ENCODE measurements at places on chromosomes 13 and 19.

- DNase-seq = peak; percentile 92
Measured at GRCh38 chr19:16160943-16161560, 12.3 kb downstream of the CIB3 start.

GRCh38 chr19:53538378-53539109 lies 599 bp downstream of the ZNF331 start:
- DNase-seq = no peak

GRCh38 chr19:4472174-4472974 lies at the start of gene HDGFL2:
Gene HDGFL2, plus strand, starts transcription at chr19:4472297. Its CDS starts 54 bp downstream, at chr19:4472351.
- no peak for DNase-seq

DNA sequence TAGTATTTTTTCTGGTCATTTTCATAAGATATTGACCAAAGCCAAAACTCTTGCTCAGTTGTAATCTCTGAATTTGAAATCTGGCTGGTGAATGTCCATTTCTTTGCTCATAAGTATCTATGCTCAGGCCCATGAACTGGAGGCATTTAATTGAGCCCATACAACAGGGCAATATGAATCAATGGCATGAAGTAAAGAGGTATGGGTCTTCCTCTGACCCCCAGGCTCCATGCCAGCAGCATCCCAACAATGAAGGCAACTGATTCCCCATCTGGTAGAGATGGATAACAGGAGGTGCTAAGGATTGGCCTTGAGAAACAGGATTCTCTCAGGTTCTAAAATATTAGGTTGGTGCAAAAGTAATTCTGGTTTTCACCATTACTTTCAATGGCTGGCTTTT lies 330.8 kb downstream of the LIG4 start:
- no peak for DNase-seq

DNA sequence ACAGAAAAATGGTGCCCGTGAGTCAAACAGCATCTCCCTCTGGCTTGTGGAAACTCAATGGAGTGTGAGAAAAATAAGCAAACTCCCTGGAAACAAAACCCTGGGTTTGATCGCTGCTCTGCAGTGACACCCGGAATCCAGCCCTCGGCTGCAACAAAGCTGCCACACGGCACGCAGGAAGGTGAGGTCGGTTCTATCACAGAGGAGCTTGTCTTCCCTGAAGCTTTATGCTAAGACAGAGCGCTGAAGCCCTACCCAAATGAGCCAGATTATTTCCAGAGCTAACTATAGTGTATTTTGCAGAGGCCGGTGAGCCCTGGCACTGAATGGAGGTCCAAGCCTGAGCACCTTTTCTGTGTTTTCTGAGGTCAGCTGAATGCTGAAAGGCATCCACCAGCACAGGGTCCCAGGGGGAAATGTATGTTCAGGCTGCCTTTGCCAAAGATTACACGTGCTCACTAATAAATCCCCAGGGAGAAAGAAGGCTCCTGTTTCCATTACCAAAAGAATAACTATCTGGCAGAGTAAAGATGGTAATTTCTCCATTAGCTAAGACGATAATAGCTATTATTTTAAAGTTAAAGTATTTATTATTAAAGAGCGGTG lies 77.8 kb downstream of the TSHZ3 start:
- no peak for DNase-seq

GRCh38 chr19:640161-640558 lies 481 bp downstream of the FGF22 start:
- DNase-seq = no peak

DNA sequence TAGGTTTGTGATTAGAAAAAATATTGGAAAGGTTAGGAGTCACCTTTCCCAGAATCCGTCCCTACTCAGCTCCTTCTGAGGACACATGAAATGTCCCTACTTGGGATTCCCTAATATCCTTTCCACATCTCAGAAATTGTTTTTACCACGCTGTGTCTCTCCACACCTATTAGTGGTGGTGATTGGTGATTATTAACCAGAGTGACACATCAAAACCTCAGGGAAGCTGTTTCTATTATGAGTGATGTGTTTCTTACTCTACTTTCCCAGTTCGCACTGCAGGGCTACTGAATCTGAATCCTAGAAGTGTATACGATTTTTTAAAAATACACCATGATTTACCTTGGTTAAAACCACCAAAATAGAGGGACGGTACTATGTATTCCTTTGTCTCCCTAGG lies 460.8 kb downstream of the TBC1D4 start:
- no peak for DNase-seq

DNA sequence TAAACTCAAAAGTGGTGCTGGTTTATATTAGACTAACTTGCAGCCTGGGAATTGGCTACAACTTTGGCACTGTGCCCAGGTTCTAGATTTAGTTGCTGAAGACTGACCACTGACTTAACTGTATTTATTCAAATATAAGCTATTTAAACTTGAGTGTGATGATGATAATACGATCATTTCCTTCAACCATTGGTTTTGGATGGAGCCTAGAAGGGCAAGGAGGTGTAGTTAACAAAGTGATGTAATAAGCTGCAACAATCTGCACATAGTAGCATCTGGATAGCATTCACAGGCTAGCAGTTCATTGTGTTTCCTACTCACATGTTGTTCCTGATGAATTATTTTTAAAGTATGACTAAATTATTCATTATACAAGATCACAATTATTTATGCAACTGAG lies 55.2 kb upstream of the DACH1 start:
- DNase-seq = no peak

DNA sequence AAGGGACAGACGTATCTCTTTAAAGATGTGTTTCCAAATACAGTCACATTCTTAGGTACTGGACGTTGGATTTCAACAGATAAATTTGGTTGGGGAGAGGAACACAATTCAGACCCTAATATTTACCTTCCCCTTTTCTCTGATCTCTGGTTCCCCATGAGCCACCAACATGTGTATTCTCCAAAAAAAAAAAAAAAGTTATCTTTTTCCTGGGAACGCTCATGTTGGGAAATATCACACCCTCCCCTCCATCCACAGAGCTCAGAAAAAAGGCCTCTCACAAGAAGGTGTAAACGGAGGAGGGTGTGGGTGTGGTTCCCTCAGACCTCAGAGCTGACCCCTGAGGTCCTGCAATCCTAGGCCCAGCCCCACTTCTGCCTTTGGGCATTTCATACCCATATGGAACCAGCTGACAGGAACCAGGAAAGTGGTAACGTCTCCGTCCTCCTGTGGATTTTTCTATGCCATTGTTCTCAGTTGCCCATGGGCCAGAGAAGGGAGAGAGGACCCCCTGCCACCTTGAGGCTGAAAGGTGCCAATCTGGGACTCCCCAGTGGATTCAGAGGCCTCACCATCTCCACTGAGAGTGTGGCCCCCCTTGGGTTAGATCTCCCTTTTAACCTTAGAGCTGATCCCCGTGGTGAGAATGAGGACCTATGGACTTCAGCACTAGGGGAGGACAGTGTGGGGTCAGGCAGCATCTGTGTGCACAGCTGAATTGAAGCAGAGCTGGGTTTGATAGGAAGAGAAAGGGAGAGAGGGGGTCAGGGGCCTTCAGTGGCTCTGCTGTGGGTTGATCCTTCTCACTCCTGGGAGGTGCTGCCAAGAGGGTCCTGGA lies 8.4 kb upstream of the SIGLEC12 start:
- DNase-seq = no peak

GRCh38 chr13:25688536-25688935 lies 316.8 kb downstream of the ATP8A2 start:
- no peak for DNase-seq

- DNase-seq = no peak
Measured at GRCh38 chr19:53600217-53600616, 31.6 kb upstream of the DPRX start.

GRCh38 chr13:72745260-72745659 lies 17.5 kb downstream of the BORA start:
- DNase-seq = no peak

DNA sequence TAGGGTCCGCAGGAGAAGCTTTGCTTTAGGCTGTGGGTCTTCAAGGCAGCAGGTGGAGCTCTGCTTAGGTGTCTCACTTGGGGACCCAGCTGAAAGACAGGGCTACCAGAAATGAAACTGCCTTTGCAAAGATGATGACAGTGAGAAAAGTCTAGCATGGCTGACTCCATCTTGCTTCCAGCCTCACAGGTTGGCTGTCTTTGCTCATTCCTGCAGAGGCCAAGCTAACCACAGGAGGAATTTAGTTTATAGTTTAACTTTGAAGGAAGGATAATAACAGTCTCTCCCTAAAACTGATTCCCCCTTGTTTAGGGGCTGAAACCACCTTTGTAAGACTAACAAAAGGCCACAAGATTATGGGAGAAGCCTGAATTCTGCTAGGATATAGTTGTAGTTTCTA lies 252.4 kb downstream of the UQCRFS1 start:
- DNase-seq = no peak

DNA sequence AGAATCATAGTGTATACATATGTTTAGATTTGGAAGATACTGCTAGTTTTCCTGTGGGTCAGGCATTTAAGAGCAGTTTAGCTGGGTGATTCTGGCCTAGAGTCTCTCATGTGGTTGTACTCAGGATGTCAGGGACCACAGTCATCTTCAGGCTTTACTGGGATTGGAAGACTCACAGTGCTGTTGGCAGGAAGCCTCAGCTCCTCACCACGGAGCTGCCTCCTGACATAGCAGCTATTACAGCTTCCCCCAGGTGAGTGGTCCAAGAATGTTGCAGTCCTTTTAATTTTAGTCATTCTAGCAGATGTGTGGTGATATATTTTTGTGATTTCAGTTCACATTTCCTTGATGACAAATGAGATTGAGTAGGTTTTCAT lies 16.9 kb upstream of the GPR18 start:
- peak; percentile 13 for DNase-seq

DNA sequence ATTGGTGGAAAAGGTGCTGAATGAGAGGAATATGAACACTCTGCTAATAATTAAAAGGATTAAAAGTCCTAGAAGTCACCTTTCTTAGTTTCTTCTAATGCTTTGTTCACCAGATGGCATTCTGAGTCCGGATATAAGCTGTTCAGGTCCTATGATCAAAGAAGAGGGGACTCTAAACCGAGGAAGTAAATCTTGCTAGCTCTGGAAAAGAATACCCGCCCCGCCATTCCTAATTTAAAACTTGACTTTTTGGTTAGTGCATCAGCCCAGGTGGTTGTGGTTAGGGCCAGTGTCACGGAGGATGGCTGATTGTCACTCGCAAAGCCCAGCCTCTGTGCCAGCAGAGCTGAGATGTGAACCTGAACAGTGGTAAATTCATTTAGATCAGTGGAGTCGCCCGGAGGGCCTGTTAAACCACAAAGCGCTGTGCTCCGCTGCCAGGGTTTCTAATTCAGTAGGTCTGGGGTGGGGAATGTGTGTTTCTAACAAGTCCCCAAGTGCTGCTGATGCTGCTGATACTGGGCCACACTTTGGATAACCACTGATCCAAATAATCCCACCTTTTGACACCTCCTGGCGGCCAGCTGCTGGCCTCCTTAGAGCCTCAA lies 425.4 kb downstream of the DCT start:
- DNase-seq = no peak

DNA sequence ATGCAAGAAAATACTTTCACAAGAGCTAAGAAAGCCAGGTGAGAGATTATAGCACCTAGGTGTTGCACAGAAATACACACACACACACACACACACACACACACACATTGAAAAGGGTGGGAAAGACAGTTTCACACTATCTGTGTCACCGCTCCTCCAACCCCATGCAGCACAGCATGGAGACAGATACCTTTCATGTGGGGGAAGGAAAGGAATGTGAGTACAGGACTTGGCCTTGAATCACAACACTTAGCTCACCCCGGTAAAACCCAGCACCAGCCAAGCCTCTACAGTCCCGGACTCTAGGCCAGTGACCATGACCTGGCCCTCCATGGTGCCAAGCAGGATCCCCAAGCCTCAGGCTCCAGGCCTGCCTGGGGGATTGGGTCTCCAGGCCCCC lies 462.0 kb upstream of the SPRY2 start:
- no peak for DNase-seq

DNA sequence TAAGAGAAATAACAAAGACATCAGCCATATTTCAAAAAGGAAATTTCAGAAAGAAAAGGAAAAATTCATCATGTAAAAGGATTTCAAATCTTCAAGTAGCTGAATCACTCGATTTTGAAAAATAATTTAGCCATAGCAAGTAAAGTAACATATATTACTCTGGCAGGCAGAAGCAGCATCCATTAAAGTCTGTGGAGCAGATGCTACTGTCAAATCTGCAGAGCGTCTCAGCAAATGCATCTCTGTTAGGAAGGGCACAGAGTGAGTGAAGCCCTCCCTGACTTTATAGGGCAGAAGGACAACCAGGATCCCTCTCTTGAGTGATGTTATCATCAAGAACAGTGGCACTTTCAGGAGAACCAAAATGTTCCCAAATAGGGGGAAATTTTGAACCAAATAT lies 445.5 kb downstream of the EFNB2 start:
- no peak for DNase-seq

DNA sequence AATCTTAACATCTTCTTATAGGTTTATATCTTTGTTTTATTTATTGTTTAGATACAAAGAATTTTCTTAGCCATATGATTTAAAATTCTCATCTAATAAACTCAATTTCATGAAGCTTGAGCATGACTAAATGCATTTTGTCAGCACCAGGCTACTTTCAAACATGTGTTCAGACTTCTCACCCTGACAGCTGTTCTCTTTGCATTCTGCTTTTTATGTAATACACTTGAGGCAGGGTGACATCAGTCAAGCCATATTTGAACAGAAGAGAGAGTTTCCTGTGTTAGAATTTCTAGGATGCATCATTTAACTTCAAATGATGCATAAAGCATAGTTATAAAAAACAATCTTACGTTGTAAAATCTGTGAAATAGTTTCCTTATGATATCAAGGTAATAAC lies 1295.1 kb upstream of the PCDH20 start:
- no peak for DNase-seq

GRCh38 chr13:93225610-93226009 lies 997 bp upstream of the GPC6 start:
- peak; percentile 78 for DNase-seq

DNA sequence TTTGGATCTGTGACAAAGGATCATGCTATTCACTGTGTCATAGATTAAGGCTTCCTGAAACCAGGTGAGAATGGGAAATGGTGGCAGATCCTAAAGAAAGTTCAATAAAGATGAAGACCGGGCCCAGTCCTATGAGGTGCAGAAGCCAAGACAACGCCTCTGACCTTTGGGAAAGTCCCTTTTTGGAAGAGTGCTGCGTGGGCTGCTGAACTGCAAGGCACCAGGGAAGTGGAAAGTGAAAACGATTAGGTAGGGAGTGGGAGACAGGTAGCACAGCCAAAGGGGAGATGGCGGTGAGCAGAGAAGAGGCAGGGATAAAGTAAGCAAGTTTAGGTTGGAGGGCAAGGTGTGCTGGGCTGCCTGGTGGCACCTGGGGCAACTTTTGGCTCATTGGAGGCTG lies 16.3 kb downstream of the MBNL2 start:
- no peak for DNase-seq
